Right atrium auricular region (tissue), 2 donors: ENCODE measurements at places on chromosomes 6 and 20. TPM values are rescaled to one million over a fixed set of nuclear protein-coding genes. Genes with fewer than 3 reads are reported as not detected.

- DNase-seq = no peak
Observed at GRCh38 chr6:39553860-39554802, 171.1 kb downstream of the KIF6 start.

LRP11 gene
- total RNA-seq = 25.7 TPM

DNA sequence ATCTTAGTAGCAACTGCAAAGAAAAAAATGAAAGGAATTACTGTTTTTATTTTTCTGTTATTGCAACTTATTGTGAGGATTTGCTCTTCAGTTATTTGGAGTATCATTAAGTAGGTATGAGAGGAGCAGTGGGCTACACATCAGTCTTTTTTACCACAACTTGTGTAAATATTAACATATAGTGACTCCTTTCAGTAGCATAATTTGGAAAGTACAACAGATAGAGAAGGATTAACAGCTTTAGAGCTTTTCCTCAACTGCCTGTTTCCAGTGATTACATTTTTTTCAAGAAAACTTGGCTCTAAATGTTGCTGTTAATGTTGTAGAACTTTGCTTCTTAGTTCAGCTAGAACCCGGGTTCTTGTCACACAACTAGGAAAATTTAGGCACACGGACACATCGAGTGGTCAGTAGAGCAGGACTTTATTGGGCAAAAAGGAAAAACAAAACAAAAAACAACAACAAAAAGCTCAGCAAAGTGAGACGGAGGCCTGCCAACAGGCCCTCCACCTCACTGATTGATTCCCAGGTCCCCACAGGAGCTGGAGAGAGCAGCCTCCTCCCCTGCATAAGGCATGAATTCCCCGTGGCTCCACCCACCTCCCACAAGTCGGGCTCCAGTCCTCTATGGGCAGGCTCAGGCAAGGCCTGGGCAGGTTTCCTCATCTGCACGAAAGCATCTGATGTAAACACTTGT is 75.1 kb downstream of the ADGRG6 start:
- DNase-seq = no peak

- no peak for DNase-seq
Observed at GRCh38 chr6:85669735-85670194, 27.1 kb upstream of the SYNCRIP start.

- DNase-seq = no peak
Observed at GRCh38 chr6:3752531-3753227, 1.2 kb upstream of the PXDC1 start.

SLC22A7 gene
- total RNA-seq = not detected

TMEM14A gene
- total RNA-seq = 13.2 TPM

GRCh38 chr20:23497536-23497935 is 6.6 kb downstream of the CST8 start:
- no peak for DNase-seq

DNA sequence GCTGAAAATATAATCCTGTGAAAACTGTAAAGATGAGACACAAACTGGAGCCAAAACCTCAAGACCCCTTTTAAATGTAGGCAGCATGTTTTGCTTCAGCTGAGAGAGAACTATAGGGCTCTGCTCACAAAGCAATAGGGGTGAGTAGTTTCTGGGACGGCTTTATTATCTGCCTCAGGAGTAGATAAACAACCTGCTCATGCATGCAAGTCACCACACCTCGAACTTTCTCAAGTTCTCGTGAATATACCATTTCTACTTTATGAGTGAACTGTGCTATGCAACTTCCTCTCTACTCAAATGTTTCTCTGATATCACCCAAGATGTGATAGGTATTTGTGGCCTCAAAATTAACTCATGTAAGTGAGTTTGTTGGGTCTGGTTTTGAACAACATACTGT is 7.5 kb upstream of the OOEP start:
- DNase-seq = no peak

AVP gene
- total RNA-seq = not detected

HRH3 gene
- total RNA-seq = not detected

DNA sequence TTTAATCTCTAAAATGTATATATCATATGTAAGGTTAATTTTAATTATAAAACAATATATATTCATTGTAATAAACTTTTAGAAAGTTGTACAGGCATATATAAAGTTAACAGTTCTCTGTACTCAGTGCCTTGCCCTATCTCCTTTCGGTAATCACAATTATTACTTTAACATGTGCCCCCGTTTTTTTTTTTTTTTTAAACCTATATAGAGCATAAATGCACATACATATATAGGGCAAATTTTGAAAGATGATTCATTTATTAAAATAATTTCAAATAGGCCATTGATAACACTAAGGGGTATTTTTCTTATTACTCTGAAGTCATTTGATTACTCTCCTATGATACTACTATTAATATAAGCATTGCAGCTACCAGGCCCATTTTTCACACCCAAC is 1.9 kb downstream of the ASF1A start:
- DNase-seq = no peak

DNA sequence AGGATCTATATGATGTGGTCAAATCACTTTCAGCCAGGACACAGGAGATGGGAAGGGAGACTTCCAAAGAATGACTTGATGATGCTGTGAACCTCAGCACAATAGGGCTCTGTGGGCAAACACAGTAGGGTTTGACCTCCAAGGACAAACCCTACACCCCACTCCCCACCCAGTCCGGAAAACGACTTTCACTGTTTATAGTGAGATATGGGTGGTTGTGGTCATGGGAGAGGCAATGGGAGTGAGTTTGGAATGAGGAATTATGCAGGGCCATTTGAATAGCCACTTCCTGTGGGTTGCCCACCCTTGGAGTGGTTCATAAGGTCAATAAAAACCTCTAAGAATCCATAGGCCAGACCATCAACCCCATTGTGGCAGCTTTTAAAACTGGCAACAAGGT is 38.4 kb upstream of the PRND start:
- DNase-seq = no peak

ISM1 gene
- total RNA-seq = 1.3 TPM
